ENCODE measurements at places on chromosomes 11 and 22. TPM values are rescaled to one million over a fixed set of nuclear protein-coding genes. Genes with fewer than 3 reads are reported as not detected.

FOLR1 gene
- total RNA-seq = 4.5 TPM

DNA sequence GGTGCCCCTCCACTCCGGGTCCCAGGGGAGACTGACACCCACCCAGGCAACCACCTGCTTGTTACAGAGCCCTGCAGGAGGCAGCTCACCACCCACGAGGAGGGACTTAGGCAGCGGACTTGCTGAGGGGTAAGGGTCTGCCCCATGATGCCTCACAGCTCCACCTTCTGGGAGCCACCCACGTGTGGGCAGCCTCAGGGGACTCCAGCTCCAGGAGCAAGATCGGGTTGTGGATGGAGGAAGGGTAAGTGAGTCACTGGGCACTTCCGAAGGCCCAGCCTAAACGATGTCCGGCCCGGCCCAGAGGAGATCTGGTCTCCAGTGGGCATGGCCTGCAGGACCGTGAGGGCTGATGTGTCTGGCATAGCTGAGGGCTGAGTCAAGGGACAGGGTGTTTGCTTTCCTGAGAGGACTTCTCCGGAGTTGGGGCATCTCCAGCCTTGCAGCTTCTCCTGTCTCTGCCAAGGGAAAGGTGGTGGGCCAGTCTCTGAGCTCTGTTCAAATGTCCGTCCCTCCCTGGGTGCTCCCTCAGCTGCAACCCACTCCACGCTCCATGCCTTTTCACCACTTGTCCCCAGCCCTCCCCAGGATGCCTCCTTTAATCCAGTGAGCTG, 32.3 kb upstream of the P2RY2 start:
- no peak overlapping the region for H3K27ac ChIP-seq
- no peaks in the 10 kb centered on the region for H3K27me3 ChIP-seq
- H3K4me1 ChIP-seq = peaks cover 3% of the 10 kb centered on the region
- H3K4me3 ChIP-seq = no peak overlapping the region

DNA sequence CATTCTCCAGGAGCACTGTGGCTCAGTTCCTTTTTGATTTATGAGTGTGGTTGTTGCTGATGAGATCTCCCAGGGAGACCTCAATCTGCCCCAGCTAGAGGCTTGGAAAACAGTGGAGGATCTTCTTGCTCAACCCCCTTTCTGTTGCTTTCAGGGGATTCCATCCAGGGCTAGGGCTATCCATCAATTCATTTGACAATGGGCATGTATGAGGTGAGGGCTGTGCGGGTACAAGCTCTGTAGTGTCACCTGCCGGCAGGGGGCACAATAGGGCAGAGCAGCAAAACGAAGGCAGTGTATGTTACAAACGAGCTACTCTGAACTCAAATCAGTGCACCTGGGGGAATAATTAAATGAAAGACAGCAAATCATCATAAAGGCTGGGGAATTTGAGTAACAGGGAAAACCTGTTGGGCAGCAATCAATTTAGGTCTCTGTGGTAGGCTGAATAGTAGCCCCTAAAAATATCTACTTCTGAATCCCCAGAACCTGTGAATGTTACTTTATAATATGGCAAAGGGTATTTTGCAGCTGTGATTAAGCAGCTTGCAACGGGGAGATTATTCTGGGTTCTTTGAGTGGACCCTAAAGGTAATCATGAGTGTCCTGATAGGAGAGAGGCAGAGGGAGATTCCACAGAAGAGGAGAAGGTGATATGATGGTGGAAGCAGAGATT, 170.3 kb upstream of the ZBED5 start:
- no peak overlapping the region for H3K4me3 ChIP-seq
- no peaks in the 10 kb centered on the region for H3K4me1 ChIP-seq
- DNase-seq = peak; percentile 68
- no peaks in the 10 kb centered on the region for H3K27me3 ChIP-seq
- no peak overlapping the region for H3K27ac ChIP-seq
- H3K36me3 ChIP-seq = no peaks in the 10 kb centered on the region

GRCh38 chr11:131327421-131327820, 43.0 kb upstream of the NTM start:
- no peak overlapping the region for H3K27ac ChIP-seq
- no peak overlapping the region for H3K4me3 ChIP-seq
- no peaks in the 10 kb centered on the region for H3K36me3 ChIP-seq
- H3K27me3 ChIP-seq = no peaks in the 10 kb centered on the region
- no peaks in the 10 kb centered on the region for H3K4me1 ChIP-seq
- no peak for DNase-seq

- no peak overlapping the region for H3K4me3 ChIP-seq
- H3K36me3 ChIP-seq = no peaks in the 10 kb centered on the region
- DNase-seq = no peak
- no peak overlapping the region for H3K27ac ChIP-seq
- H3K4me1 ChIP-seq = no peaks in the 10 kb centered on the region
- H3K27me3 ChIP-seq = no peaks in the 10 kb centered on the region
Measured at GRCh38 chr11:107631931-107632330, 41.0 kb downstream of the ELMOD1 start.

Measured in pancreas (tissue), 10 donors.